ENCODE measurements at places on chromosomes 7 and 10. TPM values are rescaled to one million over a fixed set of nuclear protein-coding genes. Genes with fewer than 3 reads are reported as not detected.

Gene C7orf57
- total RNA-seq, result 0.26 TPM

Gene EN2
- 6.7 TPM for total RNA-seq

Gene MACC1
- total RNA-seq, result not detected

Gene ACSL5
- not detected for total RNA-seq

Gene BMI1
- total RNA-seq, result 58.8 TPM

Gene TMEM236
- total RNA-seq, result 0.14 TPM

Gene HOXA5
- total RNA-seq, result 130 TPM

Gene CYP3A7
- not detected for total RNA-seq

DNA sequence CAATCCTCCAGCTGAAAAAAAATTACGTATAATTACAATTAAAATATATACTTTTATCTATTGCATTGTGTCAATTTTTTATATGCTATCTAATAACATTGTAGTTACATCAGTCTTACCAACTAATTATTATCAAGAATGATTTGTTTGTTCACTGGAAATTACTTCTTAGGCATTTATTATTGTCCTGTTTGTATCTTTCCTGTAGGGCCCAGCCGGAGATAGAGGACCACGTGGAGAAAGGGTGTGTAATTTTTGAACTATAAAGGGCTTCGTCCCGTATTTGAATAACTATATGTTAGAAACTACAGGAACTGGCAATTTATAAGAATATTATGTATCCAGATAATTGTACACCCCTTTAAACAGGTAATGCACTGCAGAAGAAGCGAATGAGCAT is 4.1 kb downstream of the COL1A2 start:
- DNase-seq, result no peak

DNA sequence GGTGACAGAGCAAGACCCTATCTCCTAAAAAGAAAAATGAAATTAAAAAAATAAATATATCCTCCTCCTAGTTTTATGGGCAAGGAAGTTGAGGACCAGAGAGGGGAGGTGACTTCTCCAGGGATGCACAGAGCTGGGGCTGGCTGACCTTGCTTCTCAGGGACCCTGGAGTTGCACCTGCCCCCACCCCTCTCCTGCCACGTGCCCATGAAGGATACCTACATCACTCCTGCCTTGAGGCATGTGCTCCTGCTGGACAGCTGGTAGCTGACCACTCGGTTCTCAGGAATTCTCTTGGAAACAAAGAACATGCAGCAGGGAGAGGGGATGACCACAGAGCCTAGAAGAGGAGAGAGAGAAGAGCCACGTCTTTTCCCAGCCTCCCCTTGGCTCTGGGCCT is 522 bp downstream of the CCL24 start:
- no peak for DNase-seq

GRCh38 chr7:5526100-5526905 is 102.7 kb upstream of the TNRC18 start:
- DNase-seq, result peak; percentile 73

DNA sequence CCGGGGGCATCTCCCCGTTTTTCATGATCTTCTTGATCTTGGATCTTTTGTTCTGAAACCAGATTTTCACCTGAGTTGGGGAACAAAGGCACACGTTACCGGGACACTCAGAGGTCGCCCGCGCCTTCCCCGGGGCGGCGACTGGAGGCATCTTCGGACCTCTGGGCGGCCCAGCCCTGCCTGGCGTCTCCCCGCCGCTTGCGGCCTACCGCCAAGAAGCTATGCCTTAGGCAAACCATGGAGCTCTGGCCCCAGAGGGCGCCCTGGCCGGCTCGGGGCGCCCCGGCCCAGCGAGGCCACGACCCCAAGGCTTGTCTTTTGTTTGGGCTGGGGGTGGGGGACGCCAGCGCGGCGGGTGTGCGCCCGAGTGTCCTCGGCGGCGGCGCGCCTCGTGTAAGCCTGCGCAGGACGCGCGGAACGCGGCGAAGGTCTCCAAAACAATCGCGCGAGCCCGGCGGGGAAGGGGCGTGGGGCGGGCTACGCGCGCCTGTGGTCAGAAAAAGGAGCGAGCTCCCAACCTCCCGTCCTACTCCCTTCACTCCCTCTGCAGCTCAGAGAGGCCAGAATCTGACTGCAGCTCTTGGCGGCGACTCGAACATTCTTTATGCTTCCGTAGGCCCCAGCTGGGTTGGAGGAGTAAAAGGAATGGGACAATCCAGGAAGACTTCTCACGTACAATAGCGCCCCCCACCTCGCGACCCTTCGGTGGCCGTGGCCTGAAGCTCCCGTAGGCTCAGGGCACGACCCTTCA is 3.5 kb downstream of the DLX5 start:
- no peak for DNase-seq

GRCh38 chr10:72303424-72304128 is 29.9 kb downstream of the DDIT4 start:
- DNase-seq, result no peak

GRCh38 chr10:128759174-128759573 is 633.0 kb upstream of the MKI67 start:
- no peak for DNase-seq

DNA sequence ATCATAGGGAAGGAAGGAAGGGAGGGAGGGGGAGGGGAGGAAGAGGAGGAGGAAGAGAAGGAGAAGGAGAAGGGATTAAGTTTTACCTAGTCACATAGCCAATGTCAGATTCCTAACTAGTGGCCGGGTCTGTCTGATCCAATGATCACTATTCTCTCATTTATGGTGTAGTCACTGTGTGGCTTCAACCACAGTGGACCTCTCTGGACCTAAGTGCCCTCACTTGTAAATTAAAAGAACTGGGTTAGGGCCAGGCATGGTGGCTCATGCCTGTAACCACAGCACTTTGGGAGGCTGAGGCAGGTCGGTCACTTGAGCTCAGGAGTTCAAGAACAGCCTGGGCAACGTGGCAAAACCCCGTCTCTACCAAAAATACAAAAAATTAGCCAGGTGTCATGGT is 6.6 kb upstream of the SERPINE1 start:
- DNase-seq, result no peak

DNA sequence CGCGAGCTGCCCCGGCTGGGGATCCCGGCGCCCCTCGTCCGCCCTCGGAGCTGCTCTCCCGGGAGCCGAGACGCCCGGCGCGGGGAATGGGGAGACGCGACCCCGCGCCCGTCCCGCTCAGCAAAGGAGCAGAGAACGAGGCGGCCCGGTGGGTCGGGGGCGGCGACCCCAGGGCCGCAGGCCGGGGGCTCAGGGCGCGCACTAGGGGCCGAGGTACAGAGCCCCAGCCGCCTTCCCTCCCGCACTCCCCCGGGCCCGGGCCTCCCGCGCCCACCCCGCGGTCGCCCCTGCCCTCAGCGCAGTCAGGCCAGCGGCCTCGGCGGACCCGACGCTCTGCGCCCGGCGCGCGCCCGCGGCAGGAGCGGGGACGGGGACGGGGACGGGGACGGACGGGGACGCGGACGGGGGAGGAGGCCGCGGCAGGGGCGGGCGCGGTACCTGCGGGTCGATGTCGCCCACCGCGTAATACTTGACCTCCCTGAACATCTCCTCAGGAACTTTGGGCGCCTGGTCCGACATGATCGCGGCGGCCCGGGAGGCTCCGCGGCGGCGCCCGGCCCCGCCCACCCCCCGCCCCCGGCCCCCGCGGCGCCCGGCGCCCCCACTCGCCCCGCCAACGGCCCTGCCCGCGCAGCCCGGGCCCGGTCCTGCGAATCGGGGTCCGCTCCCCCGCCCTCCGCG is 373 bp downstream of the PAXIP1 start:
- peak; percentile 22 for DNase-seq

DNA sequence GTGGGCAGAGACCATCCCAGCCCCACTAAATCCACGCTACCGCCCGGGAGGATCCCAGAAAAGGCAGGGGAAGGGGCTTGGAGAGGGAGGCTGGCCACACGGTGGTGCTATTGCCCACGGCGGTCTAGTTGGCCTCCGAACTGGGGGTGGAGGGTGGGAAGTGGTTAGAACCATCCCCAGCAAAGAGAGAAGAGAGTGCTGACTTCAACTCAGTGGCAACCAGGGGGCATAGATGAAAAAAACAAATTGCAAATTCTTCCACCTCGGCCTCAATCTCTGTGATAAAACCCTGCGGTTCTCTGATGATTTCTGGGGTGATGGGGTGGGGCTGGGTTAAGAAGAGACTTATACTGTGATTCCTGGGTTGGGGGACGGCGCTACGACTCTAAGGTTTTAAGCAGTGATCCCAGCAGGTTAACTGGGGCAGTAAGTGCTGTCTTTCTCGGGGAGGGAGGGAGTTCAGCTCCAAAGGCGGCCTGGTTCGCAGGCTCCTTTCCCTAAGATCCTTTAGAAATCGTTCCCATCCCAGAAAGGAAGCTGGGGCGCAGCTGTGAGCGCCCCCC is 154.5 kb upstream of the LYZL2 start:
- DNase-seq, result no peak

DNA sequence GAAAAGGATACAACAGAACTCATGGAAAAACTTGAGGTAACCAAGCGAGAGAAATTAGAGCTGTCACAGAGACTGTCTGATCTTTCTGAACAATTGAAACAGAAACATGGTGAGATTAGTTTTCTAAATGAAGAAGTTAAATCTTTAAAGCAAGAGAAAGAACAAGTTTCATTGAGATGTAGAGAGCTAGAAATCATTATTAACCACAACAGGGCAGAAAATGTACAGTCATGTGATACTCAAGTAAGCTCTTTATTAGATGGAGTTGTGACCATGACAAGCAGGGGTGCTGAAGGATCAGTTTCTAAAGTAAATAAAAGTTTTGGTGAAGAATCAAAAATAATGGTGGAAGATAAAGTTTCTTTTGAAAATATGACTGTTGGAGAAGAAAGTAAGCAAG is 62.1 kb downstream of the AKAP9 start:
- DNase-seq, result no peak

DNA sequence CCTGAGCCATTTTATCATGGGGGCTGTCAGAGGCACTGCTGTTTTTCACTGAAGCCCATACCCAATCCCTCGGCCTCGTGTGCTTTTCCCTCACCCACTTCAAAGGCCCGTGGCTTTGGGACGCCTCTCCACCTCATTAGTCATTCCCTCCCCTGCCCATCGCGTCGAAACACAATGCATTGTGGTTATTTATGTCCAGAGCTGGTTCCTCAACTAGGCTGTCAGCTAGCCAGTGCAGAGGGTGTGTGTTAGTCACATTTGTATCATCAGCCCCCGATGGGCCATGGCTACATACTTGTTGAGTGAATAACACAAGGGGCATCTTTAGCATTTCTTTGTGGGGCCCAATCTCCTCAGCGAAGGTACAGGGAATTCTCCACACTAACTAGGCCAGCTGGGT is 3.8 kb upstream of the CRCP start:
- peak; percentile 82 for DNase-seq

GRCh38 chr7:24898691-24899090 is 81.3 kb downstream of the OSBPL3 start:
- DNase-seq, result no peak

GRCh38 chr10:81036257-81036656 is 498.6 kb downstream of the SH2D4B start:
- DNase-seq, result no peak

DNA sequence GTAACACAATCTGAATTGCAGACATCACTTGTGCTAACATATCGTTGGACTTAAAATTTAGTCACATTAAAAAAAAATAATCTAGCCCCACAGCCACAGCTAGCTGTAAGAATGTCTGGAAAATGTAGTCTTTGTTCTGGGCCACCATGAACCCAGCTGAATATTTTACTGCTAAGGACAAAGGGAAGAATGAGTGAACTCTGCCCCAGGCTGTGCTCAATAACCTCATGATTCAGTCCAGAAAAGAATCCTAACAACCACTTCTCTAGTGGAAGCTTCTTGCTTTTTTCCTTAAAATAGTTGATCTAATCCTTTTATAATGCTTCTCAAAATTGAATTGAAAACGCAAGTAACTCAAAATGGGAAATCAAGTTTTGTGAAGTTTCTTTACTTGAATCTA is 25.6 kb upstream of the SOSTDC1 start:
- DNase-seq, result no peak

- no peak for DNase-seq
Measured at GRCh38 chr10:86819567-86819966, 63.1 kb downstream of the BMPR1A start.

GRCh38 chr10:129867631-129868179 is 96.4 kb downstream of the EBF3 start:
- no peak for DNase-seq

DNA sequence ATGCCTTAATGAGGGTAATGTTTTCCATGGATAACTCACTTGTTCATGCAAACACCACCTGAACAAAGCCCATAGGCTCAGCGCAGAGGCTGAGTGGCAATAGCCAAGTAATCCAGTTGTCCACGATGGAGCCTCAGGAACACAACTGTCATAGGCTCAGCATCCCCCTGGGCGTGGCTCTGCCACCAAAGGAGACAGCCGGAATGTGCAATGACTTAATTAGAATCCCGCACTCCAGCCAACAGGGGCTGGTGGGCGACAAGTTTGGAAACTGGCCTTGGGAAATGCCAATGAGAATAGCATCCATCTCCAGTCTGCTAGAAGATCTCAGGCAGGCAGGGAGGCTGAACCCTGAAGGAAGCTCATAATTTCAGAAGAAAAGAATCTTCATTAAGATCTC is 411.7 kb upstream of the NRP1 start:
- DNase-seq, result no peak

DNA sequence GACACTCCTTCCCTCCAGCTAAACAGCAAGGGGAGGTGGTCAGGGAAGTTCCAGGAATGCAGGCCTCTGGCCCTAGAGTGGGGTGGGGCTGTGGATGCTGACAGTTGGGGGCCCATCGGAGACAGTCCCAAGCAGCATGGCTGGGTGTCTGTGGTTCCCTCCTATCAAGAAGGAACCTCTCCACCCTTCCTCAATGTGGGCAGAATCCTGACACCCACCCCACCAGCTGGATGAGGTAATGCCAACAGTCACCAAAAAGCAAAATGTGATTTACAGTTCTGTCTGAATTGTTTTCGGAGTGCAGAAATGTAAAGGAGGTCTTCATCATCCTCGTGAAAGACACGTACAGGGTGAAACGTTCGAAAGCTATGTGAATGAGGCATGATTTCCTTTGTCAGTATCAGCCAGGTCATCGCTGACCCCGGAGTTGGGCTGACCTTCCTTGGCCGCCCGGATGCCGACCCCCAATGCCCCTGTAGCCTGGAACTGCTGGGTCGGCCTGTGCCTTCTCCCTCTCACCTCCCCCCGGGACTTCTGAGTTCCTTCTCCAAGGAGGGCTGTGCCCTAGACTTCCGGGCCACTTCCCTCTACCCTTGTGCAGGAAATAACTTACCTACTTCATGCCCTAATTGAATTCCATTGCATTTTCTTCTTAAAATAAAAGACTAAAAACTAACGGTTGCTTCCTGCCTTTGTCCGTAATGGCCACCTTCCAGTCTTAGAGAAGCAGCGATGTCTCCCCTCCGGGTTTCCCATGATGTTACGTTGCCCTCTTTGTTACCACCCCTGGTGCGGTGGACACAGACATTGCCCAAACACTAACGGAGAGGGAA is 24.5 kb downstream of the FOXK1 start:
- no peak for DNase-seq

DNA sequence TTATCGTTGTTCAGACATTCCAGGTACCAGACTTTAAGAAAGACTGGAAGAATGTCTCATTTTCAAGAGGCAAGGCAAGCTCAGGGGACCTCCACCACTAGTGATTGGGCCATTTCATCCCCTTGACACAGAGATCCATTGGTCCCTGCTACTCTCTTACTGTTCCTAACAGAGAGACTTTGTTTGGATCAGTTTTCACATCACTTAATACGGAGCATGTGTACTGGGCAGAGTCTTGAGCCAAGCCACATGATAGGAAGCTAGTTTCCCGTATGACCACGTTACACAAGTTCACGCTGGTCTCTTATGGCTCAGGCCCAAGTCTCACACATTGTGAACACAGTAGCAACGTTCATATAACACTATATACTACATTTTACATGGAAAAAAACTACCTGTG is 269.9 kb downstream of the BAMBI start:
- no peak for DNase-seq

GRCh38 chr10:14775656-14776055 is 959 bp upstream of the FAM107B start:
- no peak for DNase-seq

- peak; percentile 35 for DNase-seq
Measured at GRCh38 chr10:96292971-96293920, 11.0 kb upstream of the DNTT start.

Measured in Caki2 (cell line).